ENCODE measurements at places on chromosomes 12 and 14. TPM values are rescaled to one million over a fixed set of nuclear protein-coding genes. Genes with fewer than 3 reads are reported as not detected.

KRT1 gene
- total RNA-seq = not detected

DIP2B gene
- 22.7 TPM for total RNA-seq

SINHCAF gene
- total RNA-seq = 37.5 TPM

TC2N gene
- 1.7 TPM for total RNA-seq

TEX52 gene
- not detected for total RNA-seq

LLPH gene
- 2.4 TPM for total RNA-seq

NR1H4 gene
- not detected for total RNA-seq

PTGER2 gene
- under 0.01 TPM for total RNA-seq

CCDC177 gene
- not detected for total RNA-seq

Measured in lung microvascular endothelial cell (primary cell).